ENCODE measurements at places on chromosomes 12 and 14.

DNA sequence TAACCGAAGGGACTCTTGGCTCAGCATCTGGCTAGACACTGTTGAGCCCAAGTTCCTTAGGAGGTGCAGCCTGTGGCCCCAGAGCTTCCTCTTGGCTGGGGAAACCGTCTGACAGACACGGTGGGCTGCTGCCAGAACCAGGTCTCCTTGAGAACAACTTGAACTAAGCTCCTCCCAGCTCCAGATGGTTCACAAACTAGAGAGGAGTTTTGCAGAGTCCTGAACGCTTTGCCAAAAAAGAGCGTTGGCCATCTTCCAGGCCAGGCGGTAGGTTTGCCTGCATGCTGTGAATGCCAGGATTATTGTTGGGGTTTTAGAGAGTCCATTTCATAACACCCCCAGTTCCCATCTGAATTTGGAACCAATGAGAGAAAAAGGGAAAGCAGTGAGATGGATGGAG is 399.8 kb downstream of the RGS6 start:
- DNase-seq: no peak

DNA sequence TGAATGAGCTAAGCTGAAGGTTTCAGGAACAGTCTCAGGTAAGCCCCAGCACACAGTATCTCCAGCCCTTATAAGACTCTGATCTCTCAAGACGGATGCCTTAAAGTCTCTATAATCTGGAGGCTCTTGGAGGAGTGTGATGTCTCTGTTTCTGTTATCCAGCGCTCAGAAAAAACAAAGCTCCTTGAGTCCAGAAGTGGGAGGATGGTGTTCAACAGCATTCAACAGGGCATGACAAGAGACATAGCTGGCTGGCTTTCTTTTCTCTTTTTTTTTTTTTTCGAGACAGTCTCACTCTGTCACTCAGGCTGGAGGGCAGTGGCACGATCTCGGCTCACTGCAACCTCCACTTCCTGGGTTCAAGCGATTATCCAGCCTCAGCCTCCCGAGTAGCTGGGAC is 31.6 kb upstream of the TESC start:
- DNase-seq: no peak

DNA sequence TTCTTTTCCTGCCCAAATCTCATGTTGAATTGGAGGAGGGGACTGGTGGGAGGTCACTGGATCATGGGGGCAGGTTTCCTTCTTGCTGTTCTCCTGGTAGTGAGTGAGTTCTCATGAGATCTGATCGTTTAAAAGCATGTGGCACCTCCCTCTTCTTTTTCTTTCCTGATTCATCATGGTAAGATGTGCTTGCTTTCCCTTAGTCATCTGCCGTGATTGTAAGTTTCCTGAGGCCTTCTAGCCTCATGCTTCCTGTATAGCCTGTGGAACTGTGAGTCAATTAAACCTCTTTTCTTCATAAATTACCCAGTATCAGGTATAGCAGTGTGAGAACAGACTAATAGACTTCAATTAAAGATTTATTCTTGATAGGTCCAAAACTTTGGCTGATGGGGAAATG is 83.5 kb downstream of the CAND1 start:
- DNase-seq: no peak

DNA sequence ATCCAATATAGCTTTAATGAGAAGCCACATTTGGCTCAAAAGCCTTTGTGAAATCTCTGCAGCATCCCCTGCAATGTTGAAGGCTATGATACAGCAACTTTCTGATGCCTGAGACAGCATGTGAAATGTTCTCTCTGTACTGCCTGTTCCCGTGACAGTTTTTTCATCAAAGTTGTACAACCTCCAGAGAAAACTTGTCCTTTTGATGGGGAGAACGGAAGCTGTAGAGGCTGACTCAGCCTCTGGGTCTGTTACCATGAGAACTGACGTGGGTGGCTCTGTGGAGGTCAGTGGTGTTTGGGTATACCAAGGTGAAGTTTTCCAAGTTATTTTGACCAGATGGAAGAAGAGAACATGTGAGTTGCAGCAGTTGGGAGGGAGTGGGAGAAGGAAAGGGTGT is 17.0 kb downstream of the SLC4A8 start:
- DNase-seq: no peak

DNA sequence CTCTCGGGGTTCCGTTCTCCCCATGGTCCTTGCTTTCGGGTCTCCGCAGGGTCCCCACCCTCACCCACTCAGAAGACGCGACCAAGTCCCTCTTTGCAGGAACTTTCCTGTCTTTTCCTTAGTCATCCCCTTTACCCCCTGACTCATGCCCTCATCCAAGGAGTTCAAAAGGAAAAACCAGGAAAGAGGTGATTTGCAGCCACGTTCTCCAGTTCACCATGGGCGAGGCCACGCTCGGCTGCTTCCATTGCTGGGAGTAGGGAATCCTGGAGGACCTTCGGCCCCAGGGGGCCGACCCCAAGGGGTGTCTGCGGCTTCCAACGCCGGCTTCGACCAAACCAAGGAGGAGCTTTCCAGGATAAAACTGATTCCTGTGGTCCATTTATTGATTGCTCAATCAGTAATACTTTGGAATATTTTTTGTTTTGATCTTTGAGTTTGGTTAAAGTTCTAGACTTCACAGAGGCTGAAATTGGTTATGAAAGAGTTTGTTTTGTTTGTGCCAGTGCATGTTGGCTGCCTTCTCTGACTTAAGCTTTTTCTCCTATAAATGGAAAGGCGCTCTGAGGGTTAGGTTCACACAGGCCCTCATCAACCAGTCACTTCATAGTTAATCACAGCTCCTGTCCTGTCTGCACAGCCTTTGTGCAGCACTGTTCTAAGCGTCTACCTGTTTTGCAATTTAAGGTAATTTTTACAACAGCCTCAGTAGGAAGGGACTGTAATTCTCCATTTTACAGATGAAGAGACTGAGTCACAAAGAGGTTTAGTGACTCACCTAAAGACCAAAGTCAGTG is 827 bp downstream of the ALDH2 start:
- DNase-seq: no peak

GRCh38 chr12:9364224-9365176 is 156.3 kb upstream of the PZP start:
- DNase-seq: peak; percentile 7

- DNase-seq: no peak
These were observed 40.9 kb upstream of the GSG1 start for GRCh38 chr12:13144266-13144828.

GRCh38 chr12:71578694-71579258 is 84.9 kb downstream of the ZFC3H1 start:
- DNase-seq: no peak

DNA sequence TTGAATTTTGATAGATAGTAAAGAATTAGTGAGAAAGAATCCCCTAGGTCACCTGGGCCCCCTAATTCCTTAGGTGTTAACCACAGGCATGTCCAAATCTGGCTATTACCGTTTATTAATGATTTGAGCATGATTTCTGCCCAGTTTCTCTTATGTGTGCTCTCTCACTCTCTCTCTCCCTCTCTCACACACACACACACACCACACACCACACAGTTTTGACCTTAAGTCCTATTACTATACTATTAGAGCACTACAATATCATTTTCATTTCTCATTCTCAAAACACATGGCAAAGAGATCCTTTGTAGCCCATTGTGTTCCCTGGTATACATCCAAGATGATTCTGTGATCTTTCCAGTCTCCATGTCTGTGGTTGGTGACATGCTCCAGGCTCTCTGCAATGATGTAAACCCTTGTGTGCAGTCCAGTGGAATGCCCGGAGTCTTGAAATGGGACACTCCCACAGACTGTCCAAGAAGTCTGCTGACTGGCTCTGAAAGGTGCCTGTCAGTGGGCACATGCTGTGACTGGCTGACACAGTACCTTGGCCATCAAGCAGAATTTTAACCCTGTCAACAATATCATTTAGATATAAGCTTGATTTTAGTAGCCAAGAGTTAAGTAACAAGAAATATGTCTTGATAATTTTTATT is 96.2 kb downstream of the FIGNL2 start:
- no peak for DNase-seq

DNA sequence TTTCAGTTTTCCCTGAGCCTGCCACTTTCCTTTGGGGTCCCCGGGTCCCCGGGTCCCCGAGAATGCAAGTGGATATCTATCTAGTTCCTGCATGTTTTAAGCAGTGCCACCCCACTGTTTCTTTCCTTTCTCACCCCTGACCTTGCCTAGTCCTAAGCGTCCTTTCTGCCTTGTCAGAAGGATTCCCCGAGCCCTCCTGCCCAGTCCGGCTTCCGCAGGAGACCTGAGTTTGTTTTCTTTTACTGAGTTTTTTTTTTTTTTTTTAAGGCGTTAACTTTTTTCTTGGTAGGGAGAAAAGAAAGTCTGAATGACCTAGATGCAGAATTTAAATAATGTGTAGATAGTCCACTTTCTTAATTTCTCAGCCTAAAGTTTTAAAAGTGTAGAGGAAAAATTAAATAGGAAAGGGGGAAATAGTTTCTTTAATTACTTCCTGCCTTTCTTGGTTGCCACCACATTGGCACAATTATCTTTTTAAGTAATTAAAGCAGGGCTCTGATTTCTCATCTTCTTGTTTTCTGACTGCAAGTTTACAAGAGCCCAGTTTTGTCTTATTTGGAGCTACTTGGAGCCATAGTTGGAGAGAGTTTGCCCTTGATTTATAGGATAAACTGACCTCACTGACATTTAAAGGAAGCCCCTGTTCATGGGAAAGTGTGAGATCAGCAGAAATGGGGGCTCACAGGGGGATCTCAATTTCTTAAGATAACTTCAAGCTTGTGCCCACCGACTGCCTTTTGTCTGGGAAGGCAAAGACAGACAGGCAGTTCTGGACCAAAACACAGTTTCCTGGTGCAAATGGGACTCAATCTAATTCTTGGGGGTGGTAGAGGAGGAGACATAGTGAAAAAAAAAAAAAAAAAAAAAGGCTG is 2.9 kb downstream of the PAX9 start:
- DNase-seq: no peak

- DNase-seq: no peak
These were observed 10.5 kb downstream of the VSX2 start for GRCh38 chr14:74249433-74250375.

DNA sequence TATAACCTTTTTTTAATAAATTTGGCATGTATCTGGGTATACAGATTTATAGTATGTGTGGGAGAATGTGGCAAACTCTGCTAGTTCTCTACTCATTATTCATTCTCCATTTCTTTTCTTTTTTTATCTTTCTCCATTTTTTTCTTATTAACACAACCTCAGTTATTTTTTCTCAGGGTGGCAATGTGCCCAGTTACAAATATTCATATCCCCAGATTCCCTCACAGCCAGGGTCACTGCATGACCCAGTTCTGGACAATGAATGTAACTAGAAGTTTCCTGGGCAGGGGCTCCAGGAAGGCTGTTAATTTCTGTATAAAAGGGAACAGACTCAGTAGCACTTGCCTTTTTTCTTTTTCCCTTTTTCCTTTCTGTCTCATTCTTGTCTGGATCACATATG is 95.6 kb downstream of the VCPKMT start:
- DNase-seq: no peak

DNA sequence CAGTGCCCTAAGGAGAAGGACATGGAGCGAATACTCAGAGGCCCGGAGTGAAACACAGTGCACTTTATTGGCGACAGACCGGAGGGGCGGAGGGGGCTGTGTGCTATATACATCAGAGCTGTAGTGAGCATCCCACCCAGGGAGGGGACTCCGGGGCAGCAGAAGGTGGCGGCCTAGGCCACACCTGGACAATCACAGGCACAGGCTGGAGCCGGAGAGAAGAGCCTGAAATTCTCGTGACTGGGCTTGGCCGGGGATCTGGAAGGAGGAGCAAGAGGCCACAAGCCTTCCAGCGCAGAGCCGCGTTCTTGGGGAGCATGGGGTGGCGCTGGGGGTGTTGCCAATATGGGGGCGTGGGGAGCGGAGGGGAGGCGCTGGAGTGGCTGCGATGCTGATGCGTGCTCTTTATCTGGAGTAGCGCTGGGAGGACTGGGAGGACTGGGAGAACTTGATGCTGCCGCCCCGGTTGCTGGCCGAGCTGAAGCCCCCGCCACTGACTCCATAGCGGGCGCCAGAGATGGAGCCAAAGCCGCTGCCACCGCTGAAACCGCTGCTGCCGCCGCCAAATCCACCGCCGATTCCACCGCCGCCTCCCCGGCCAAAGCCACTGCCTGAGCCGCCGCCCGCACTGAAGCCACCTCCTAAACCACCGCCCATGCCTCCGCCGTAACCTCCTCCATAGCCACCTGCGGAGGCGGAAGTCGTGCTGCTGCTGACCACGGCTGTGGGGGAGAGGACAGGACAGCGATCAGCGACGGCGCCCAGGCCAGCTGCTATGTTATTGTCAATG is 6.1 kb downstream of the KRT3 start:
- DNase-seq: no peak

- no peak for DNase-seq
These were observed 11.5 kb upstream of the LGMN start for GRCh38 chr14:92759679-92760523.

- no peak for DNase-seq
These were observed 1.1 kb downstream of the MGST1 start for GRCh38 chr12:16348435-16349130.

DNA sequence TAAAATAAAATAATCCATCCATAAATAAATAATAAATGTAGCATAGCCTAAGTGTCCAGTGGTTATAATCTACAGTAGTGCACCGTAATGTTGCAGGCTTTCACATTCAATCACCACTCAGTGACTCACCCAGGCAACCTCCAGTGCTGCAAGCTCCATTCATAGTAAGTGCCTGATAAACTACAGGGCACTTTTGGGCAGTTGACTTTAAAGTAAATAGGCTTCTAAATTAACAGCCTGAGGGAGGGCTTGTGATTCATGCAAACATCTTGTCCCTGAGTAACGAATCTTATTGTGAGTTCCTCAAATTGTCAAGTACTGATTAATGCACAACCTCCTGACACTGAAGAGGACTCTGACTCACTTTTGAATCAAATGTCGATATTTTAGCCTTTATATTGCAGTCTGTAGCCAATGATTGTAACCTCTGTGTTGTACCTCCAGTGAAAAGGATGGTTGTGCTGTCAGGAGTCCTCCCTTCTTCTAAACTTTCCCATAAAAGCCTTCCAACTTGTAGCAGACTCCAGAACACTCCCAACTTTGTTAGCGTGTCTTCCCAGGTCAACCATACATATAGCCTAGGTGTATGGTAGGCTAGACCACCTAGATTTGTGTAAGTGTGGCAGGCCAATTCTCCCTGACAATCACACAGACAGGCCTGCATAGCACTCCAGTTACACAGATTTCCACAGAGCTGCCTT is 55.0 kb upstream of the BICD1 start:
- DNase-seq: no peak

GRCh38 chr12:67891596-67891995 is 97.7 kb upstream of the IFNG-AS1 start:
- DNase-seq: no peak

- DNase-seq: no peak
These were observed 11.3 kb downstream of the TSFM start for GRCh38 chr12:57793920-57794319.

DNA sequence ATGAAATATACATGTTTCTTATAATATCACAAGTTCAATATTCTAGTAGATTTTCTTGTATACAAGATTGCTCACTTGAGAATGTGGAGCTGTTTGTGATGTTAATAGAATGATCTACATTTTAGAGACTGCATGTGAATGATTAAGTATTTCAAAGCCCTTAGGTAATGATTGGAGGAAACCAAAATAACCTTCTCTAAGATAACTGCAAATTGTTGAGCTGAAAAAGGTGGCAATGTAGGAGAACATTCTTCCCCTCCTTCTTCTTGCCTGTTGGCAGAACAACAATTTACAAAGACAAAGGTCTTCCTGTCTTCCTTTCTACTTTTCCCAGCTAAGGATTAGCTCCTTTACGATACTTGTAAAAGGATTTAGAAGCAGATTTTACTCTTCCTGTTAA is 2.0 kb upstream of the CLEC6A start:
- no peak for DNase-seq

Data from activated gamma-delta T cell treated with anti-CD3 and anti-CD28 coated beads, Interleukin-2, amount 50 U/mL, for 16 hours (primary cell).